Activated T-helper 1 cell treated with anti-CD3 and anti-CD28 coated beads, Interleukin-12 subunit alpha, Interleukin-12 subunit beta, Interleukin-2, Interleukin-4 antibody, amounts not matched to agents 30 ng/mL and 10 ng/mL and 1 ng/mL, durations not matched to agents 14 hours and 24 hours and 36 hours (primary cell): ENCODE measurements at places on chromosomes 3 and 15.

GRCh38 chr15:44580105-44580504 lies 43.2 kb downstream of the EIF3J start:
- peaks cover 19% of the 10 kb centered on the region for H3K4me1 ChIP-seq
- H3K36me3 ChIP-seq = peaks cover 27% of the 10 kb centered on the region
- no peak overlapping the region for H3K4me3 ChIP-seq
- H3K27me3 ChIP-seq = no peaks in the 10 kb centered on the region
- no peak for DNase-seq

DNA sequence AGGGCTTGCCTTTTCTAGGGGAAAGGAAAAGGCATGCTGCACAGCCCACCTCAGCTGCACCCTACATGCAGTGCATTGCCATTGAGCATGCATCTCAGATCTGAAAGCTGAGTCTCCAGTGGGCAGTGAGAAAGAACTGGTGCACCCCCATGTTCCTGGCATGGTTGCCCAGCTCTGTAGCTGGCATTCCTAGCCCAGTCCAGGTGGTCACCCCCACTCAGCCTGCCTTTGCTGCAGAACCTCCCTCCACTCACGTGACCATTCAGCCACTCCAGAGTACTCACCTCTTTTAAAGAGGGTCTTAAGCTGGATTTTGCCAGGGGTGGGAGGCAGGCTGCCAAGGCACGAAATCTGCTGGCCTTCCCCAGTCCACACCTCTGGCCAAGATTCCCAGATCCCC lies 208.6 kb upstream of the TOPAZ1 start:
- no peaks in the 10 kb centered on the region for H3K36me3 ChIP-seq
- no peak overlapping the region for H3K27ac ChIP-seq
- no peaks in the 10 kb centered on the region for H3K4me1 ChIP-seq
- DNase-seq = no peak
- no peak overlapping the region for H3K4me3 ChIP-seq

- H3K4me1 ChIP-seq = peaks cover 28% of the 10 kb centered on the region
- no peak overlapping the region for H3K27ac ChIP-seq
- DNase-seq = no peak
- H3K36me3 ChIP-seq = peaks cover 41% of the 10 kb centered on the region
These were observed 149.9 kb upstream of the SLC2A2 start for GRCh38 chr3:171176244-171176933.

DNA sequence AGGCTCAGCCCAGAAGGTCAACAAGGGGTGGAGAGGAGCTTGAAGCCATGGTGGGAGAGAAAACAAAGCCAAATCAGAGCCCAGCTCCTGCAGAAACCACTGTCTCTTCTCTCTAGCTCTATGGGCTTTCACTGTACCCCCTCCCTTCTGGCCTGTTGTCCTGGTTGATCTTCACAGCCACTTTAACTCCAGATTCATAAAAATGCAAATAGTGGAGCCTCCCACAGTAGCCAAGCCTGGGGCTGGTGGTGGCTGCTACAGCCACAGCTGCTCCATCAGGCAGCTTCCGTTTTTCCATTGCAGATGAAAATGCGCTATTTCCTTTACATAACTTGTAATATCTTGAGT lies 20.7 kb upstream of the CAV3 start:
- H3K27me3 ChIP-seq = no peaks in the 10 kb centered on the region
- H3K27ac ChIP-seq = no peak overlapping the region
- no peaks in the 10 kb centered on the region for H3K4me1 ChIP-seq
- DNase-seq = no peak
- no peaks in the 10 kb centered on the region for H3K36me3 ChIP-seq
- H3K4me3 ChIP-seq = no peak overlapping the region

DNA sequence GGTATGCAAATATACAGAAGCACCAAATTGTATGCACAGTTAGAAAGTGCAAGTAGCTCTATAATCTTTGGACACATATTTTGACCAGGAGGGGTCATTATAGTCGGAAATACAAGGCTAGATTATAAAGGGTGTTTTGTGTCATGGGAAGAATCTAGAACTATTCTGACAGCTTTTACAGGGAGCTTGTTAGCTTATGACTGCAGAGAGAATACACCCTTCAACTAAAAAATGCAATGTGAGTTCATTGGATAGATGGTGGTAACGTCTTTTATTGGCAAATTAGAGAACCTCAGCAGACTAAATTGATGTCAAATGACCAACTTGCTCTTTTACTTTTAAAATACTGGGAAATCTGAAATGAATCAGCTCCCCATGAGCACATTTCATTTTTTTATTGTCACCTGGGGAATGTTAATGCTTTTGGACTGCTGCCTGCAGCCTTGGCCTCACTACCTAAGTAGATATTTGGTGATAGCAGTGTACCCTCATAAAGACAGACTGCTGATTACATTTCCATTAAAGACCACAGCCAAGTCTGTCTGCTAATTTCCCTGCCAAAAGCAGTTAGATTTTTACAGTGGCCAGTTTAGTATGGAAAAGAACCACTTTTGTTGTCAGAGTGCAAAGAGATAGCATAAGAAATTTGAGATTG lies 515.9 kb upstream of the DPPA4 start:
- no peaks in the 10 kb centered on the region for H3K27me3 ChIP-seq
- no peak for DNase-seq
- H3K27ac ChIP-seq = no peak overlapping the region
